ENCODE measurements at places on chromosomes 7 and 10.

DNA sequence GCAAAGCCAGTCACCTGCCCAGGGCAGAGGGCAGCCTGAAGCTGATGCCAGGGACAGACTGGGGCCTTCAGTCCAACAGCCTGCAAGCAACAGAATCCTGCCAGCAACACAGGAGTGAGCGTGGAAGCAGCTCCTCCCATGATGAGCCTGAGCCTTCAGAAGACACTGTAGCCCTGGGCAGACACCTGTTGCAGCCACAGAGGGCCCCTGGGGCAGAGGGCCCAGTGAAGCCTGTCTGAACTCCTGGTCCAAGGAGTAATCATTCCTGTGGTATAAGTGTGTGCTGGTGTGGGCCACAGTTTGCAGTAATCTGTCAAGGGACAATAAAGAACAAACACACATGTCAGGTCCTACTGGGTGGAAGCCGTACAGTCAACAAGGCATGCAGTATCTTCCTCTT lies 2.9 kb upstream of the PFKP start:
- no peak for DNase-seq

DNA sequence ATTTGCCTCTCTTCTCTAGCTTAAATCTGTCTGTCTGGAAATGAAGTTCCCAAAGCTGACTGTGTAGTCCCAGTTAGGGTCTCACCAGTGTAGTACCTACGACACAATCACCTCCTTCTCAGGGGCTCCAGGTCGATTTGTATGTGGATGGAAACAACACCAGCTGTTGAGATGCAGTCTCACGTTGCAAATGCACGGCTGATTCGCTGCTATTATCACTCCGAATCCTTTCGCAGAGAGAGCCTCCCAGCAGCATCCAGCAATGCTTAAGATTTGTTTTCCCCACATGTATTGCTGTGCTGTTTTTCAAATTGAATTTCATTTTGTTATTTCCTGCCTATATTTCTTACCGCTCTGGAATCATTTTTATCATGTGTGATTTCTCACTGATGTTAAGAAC lies 16.3 kb downstream of the VSTM4 start:
- DNase-seq: no peak

DNA sequence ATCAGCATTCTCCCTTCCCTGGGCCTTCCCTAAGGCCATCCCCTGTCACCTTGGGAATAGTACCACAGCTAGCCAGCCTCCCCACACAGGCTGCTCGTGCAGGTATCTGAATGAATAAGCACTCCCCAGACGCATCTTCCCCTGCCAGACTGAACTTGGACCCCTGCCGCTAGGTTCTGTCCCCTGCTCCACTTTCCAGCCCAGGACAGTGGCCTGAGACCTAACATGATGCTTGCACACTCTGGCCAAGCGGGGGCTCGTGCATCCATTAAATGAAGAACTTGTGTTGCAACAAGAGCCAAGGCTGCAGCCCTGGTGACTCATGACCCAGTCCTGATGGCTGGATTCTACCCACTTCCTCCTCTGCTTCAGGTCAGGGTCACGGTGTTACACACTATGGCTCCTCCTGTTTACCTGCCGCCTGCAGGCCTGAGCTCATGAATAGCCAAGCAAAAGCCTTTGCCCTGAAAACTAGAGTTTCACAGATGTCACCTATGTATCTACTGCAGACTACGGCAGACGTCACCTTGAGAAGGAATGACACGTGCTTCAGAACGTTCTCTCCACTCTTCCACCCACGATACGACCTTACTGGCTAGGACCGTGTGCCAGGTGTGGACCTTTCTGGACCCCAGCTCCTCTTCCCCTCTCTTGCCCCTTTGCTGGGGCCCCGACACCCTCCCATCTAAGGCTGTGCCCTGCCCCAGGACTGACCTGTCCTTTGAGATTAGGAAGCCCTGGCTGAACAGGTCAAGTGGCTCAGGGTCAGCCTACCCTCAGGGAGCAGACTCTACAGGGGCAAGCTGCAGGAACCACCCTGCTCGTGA lies 6.5 kb downstream of the ASB13 start:
- no peak for DNase-seq

DNA sequence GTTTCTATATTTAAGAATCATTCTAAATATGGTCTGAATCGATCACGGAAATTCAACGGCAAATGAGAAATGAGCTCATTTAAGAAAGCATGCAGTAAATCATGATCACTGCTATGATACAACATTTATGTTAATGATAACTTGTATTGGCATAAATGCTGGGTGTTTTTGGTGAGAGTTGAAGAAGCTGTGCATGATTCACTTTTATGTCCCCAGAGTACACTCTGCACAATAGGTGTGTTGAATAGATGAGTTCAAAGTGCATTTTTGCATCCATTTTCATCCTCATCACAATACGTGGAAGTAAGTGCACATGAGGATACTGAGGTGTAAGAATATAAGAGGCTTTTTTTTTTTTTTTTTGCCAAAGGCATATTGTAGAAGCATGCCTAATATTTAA lies 169.3 kb downstream of the PPP1R17 start:
- DNase-seq: no peak

- DNase-seq: no peak
Measured at GRCh38 chr10:43702213-43702935, 53.7 kb upstream of the ZNF32 start.

DNA sequence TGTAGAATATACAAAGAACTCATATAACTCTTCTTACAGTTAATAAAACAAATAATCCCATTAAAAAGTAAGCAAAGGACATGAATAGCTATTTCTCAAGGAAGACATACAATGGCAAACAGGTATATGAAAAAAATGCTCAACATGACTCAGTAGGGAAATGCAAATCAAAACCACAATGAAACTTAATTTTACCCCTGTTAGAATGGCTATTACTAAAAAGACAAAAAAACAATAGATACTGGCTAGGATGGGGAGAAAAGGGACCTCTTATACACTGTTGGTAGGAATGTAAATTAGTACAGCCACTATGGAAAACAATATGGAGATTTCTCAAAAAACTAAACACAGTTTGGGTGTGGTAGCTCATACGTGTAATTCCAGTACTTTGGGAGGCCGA lies 37.8 kb downstream of the HERPUD2 start:
- DNase-seq: no peak

- DNase-seq: no peak
Measured at GRCh38 chr7:158166386-158167340, 421.0 kb downstream of the PTPRN2 start.

- DNase-seq: no peak
Measured at GRCh38 chr7:45662540-45663166, 88.5 kb downstream of the ADCY1 start.

GRCh38 chr10:26566525-26567350 lies 128.6 kb downstream of the APBB1IP start:
- DNase-seq: no peak

DNA sequence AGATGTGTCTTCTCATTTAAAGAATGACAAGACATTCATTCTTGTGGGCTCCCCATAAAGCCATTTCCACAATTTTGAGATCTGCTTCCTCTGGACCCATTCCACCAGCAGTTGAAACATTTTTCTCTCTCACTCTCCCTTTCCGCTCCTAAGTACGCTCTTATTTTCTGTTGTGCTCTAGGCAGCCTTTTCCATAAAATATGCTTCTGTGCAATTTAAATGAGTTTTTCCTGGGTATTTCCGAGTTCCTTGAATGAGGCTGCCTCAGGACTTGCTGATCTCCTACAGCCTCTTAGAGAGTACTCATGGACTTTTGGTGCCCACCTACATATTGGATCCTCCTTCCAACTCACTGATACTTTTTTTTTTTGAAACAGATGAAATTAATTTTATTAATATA lies 23.6 kb upstream of the AKR1D1 start:
- DNase-seq: no peak

- no peak for DNase-seq
Measured at GRCh38 chr10:80155696-80156215, 23.2 kb downstream of the PLAC9 start.

DNA sequence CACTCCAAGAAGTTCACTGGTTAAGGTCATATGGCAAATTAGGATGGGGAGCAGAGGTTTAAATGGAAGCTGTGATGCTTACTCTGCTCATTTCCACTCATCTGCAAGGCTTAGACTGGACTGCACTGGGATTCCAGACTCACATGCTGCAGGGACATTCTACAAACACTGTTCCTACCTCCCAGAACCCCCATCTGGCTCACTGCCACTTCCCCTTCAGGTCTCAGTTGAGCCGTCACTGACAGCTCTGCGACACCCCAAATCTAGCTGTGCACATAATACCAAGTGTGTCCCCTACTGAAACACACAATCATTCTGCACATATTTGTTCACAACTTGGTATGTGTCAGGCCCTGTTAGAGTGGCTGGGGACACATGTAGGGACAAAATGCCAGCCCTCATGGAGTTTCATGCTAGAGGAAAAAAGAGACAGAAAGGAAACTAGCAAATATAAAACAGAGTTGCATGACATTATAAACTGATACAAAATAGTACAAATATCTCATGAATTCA lies 5.4 kb downstream of the PRKCQ start:
- DNase-seq: no peak

- no peak for DNase-seq
Measured at GRCh38 chr10:127040756-127041155, 135.5 kb downstream of the DOCK1 start.

GRCh38 chr10:49123981-49124950 lies 8.9 kb upstream of the VSTM4 start:
- no peak for DNase-seq

DNA sequence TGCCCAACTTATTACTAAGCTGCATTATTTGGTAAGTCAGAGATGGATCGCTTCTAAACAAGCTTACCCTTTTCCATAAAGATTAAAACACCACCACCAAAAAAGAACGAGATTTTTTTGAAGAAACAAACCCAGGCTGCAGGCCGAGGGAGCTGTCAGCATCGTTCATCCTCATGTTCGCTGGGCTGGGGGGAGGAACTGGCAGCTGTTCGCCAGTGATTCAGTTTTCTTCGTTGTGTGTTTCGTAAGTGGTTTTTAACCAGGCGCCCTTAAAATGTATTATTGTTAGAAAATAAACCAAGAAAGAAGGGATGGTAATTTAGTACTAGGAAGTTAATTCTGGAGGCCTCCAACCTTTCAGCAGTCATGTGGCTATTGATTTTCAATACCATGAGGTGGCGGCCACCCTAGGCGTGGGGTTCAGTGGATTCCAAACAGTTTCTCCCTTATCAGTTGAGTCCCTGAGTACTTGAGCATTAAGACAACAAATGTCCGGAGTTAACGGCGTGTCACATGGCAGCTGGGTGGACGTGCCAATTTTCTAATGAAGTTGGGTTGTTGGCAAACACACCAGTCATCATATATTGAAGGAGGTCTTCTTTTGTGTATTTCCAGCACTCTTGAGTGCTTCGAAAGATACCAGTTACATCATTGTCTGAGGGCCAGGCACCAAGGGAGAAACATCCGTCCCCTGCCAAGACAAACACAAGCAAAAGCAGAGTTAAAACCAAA lies 173.2 kb downstream of the EBF3 start:
- DNase-seq: no peak

- no peak for DNase-seq
Measured at GRCh38 chr10:110360857-110361474, 56.2 kb upstream of the SMNDC1 start.

GRCh38 chr10:46554166-46554781 lies 2.2 kb downstream of the GPRIN2 start:
- DNase-seq: no peak

DNA sequence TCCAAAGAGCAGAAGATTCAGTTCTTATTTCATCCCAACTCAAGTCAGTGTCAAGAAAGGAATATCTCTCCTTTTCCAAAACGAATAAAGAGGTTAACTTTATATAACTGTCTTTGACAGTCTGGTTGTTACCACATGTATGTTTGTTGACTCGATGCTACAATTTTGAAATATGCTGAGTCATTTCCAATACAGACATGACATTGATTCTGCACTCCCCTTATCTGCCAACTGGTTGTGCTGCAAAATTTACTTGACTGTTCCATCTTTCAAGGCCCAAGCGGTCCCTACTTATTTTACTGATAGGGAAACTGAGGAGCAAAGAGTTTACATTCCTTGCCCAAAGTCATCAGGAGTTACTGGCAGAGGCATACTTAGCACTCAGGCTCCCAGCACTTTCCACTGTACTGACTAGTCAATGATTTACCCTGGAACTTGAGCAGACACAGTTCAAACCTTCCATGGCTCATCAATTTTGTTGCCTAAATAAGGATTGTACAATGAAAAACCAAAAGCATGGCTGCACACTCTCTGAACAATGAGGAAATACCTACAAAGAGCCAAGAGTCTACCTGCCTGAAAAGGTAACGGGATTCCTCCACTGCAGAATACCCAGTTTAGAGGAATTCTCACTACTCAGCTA lies 52.8 kb downstream of the ABLIM1 start:
- no peak for DNase-seq

DNA sequence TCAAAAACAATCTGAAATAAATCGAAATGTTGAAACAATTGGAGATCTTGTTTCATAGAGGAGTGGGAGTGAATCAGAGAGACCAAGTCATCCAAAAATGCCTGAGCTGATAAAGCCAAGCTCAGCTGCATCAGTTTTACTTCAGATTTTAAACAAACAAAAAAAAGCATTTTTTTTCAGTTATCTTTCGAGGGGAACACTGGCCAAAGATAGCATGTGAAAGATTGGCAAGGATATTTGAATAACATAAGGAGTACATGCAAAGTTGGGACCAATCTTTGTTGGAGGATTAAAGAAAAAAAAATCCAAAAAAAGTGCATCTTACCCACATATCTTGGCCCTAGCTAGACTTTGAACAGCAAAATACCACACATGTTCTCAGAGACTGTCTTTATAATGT lies 47.2 kb downstream of the RHOBTB1 start:
- DNase-seq: no peak
